ENCODE measurements at places on chromosomes 6 and 20.

DNA sequence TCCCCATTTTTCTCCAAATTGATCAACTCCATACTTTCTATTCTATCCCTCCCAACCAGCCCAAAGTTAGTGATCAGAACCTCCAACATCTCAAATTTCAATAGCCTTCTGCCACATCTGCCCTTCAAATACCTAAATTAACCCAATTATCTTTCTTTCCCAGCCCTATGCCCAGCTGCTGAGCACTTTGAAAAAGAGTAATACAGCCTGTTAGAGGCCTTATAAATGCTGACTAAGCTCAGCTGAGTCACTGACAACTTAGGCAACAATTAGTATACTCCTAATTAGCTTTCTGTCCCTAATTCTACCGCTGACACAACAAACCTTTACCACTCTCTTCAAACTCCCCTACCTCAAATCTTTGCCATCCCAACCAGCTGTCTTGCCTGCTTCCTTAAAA lies 23.5 kb downstream of the RUNX2 start:
- no peak for DNase-seq

DNA sequence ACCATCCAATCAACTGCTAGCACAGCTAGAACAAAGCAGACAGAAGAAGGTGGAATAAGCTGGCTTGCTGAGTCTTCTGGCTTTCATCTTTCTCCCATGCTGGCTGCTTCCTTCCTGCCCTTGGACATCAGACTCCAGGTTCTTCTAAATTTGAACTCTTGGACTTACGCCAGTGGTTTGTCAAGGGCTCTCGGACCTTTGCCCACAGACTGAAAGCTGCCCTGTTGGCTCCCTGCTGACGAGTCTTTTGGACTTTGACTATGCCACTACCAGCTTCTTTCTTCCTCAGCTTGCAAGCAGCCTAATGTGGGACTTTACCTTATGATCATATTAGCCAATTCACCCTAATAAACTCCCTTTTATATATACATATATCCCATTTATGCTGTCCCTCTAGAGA lies 164.1 kb upstream of the GJE1 start:
- DNase-seq, result no peak

DNA sequence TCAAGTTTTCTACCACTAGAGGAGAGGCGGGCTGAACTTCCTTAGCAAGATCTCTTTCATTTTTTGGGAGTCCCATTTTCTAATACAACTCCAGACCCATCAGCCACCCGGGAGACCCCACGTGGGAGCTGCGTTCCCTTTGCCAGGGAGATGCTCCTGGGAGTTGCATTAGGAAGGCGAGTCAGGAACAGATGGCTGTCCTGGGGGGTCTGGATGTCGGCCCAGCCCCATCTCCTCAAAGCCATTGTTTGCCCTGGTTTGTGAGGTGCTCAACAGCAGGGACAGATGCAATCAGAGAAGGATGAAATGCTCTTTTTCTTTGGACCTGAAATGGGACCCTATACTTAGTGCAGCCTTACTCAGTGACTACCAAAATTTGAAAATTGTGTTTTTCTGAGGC lies 39.4 kb downstream of the CARMIL1 start:
- no peak for DNase-seq

- DNase-seq, result no peak
Measured at GRCh38 chr6:41343641-41344187, 8.3 kb downstream of the NCR2 start.

GRCh38 chr20:62044631-62045030 lies 21.1 kb downstream of the TAF4 start:
- DNase-seq, result no peak

GRCh38 chr6:147853574-147853973 lies 345.1 kb downstream of the SAMD5 start:
- DNase-seq, result no peak

- peak; percentile 33 for DNase-seq
Measured at GRCh38 chr6:40907198-40907701, 131.8 kb downstream of the UNC5CL start.

GRCh38 chr6:71262914-71263313 lies 25.7 kb upstream of the OGFRL1 start:
- DNase-seq, result no peak

DNA sequence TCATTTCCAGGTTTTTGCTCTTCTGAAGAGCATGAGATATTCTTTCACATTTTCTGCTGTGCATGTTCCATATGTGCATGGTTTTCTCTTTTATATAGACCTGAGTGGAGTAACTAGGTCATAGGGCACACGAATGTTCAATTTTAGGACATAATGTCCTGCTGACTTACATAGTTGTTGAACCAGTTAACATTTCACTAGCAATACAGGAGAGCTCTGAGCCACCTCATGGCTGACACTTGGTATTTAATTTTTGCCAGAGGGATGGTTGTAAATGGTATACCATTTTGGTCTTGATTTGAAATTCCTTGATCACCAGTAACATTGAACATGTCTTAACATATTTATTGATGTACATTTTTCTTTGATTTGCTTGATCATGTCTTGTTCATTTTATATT lies 38.3 kb downstream of the IGF2R start:
- no peak for DNase-seq

GRCh38 chr20:9412309-9412708 lies 102.1 kb upstream of the LAMP5 start:
- no peak for DNase-seq

DNA sequence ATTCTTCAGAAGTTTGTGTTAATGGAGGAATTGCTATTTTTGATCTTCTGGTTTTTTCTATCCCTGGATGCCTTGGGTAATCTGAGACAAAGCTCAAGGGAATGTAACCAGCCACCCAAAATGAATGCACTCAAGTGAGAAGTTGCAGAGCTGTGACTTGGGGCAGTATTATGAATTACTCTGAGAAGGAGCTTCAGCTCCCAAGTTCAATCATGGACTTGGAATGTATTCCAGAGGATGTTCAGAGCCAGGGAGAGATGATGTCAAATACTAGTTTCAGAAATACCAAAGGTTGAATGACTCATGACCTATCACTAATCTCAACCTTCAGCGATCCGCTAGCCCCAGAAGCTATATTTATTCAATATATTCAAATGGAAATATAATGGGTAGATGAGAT lies 375.2 kb upstream of the PLCB4 start:
- peak; percentile 55 for DNase-seq

- DNase-seq, result peak; percentile 23
Measured at GRCh38 chr20:61254881-61255626, 3.0 kb downstream of the CDH4 start.

- DNase-seq, result no peak
Measured at GRCh38 chr6:134510142-134510541, 192.2 kb upstream of the SGK1 start.

DNA sequence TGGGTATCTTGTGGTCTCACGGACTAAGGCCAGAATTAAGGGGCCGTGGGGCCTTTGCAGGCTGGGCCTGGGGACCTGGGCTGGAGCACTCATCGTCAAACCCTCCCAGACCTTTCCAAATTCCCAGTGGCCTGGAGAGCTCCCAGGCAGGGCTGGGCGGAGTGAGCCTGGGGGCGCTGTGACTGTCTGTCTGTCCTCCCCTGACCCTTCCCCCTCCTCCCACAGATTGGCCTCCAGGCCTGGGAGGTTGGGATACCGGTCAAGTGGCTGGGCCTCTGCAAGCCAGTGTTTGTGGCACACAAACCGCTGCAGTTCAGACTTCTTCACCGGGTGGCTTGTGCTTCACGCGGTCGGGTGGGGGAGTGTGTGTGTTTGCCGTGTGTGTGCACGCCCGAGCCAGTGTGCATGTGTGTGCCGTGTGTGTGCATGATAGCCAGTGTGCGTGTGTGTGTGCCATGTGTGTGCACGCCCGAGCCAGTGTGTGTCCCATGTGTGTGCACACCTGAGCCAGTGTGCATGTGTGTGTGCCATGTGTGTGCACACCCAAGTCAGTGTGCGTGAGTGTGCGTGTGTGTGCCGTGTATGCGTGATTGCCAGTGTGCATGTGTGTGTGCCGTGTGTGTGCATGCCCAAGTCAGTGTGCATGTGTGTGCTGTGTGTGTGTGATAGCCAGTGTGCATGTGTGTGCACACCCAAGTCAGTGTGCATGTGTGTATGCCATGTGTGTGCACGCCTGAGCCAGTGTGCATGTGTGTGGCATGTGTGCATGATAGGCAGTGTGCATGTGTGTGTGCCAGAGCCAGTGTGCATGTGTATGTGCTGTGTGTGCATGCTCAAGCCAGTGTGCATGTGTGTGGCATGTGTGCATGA lies 6.3 kb downstream of the RBBP8NL start:
- DNase-seq, result no peak

DNA sequence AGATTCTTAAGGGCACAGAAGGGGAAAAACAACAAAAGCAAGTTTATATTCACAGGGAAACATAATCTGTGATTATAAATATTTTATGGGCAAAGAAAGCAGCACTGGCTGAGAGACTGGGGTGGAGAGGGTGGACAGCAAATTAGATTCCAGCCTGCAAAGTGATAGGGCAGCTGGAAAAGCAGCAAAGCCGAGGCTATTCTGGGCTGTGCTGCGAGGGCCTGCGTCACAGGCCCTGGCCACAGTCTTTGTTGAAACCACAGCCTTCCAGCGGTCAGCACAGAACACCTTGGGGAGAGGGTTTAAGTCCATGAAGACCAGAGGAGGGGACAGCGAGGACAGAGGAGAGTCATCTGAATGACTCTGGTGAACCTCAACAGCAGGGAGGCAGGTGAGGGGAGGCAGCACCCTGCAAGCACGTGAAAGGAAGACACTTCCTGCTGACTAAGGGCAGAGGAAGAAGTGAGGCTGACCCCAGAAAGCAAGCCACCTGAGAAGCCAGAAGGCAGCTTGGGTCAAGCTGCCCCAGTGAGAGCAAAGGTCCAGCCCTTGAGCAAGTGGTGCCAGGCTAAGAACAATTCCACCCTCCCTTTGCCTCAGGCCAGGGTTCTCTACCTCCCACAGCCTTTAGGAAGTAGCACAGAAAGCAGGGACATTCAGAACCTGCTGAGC lies 17.1 kb downstream of the MRPL14 start:
- DNase-seq, result no peak

DNA sequence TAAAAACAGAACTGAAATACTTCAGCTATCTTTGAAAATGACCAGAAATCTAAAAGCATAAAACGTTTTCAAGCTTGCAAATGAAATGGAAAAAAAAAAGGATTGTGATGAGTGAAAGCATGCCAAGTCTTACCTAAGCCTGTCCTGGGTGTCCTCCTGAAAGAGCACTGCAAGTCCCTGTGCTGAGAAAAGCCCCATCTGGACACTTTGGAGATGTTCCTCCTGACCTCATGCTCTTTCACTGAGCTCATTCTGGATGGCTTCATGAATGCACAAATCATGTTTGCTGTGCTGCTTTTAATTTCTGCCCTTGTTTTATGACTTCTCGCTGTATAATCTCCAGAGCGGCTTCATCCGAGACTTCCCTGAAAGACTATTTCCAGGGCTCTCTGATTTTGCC lies 136.0 kb downstream of the SOD2 start:
- DNase-seq, result no peak

- no peak for DNase-seq
Measured at GRCh38 chr20:56522311-56522710, 2.2 kb upstream of the FAM209A start.

DNA sequence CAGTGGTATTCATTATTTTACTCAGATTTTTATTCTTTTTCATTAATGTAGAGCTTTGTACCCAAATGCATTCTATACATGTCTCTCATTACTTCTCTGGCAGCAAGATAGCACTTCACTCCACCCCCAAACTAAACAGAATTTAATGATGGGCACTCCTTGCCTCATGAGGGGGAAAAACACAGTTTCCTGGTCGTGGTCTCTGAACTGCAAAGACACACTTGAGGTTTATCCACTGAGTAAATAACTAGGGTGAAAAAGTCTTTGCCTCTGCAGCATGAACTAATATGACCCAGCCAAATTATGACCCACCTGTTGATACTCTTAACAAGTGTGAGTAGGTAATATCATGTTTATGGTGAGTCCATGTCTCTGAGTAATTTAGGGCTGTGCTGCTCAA lies 785.2 kb upstream of the FLRT3 start:
- DNase-seq, result no peak

GRCh38 chr6:145964948-145965366 lies 799 bp upstream of the SHPRH start:
- no peak for DNase-seq

DNA sequence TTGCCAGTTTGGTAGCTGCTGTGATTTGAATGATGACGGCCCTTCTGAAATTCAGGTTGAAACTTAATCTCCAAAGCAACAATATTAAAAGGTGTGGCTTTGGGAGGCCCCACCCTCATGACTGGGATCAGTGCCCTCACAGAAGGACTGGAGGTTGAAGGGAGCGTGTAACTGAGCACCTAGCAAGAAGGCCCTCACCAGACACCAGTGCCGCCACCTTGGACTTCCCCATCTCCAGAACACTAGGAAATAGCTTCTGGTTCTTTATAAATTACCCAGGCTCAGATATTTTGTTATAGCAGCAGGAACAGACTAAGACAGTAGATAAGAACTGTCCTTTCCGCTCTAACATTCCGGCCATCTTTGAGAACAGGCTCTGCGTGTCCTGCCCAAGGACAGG lies 243.1 kb downstream of the DLL1 start:
- DNase-seq, result no peak

DNA sequence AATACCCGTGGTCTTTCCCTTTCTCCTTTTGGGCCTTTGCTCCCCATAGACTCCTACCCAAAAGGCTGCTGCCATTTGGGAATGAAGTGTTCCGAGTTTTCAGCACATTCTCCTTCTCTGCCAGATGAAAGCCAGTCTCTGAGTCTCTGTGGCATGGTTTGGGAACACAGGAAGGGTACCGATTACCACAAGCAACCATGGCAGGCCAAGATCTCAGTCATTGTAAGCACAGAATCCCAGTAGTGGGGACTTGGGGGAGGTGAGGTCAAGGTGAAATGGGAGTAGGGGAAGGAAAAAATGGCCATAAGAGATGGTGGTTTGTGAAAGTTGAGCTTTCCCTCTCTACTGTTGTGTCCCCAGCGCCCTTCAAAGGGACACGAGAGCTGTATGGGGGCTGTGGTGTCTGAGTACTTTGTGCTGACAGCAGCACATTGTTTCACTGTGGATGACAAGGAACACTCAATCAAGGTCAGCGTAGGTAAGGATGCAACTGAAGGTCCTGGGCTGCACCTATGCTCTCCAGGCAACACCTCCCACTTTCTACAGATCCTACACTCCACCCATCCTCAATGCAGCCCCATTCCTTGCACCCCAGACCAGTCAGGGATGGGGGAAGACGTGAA lies 4.1 kb downstream of the CFB start:
- no peak for DNase-seq

DNA sequence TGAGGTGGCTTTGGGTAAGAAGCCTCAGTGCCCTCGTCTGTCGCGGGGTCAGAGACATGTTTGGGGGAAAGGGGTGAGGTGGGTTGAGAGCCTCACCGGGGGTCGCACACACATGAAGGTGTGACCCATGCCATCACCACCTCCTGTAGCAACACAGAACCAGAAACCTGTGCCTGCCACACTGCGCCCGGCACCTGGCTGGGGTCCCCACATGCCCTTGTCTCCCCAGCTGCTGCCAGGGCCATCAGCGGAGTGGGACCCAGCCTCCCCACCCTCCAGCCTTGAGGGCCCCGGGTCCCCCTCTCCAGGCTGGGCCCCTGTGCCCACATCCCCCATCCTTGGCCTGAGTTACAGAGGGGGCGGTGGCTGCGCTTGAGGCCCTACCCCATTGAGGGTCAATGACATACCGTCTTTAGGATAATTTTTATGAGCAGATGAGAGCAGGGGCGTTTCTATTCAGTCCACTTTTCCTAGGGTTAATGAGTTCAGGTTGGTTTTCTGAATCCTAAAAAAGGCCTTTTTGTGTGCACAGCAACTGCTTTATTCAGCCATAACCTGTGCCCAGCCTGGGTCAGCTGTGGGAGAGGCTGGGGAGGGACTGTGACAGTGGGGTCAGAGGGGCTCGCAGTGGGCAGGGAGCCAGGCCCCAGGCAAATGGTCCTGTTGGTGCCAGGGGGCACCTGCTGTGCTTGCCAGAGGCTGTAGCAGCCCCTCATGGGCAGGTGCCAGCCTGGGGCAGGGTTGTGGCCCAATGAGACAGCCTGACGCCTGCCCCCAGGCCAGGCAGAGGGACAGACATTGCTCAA lies 19.4 kb downstream of the APCDD1L start:
- DNase-seq, result no peak
